ENCODE measurements at places on chromosomes 13 and 19.

DNA sequence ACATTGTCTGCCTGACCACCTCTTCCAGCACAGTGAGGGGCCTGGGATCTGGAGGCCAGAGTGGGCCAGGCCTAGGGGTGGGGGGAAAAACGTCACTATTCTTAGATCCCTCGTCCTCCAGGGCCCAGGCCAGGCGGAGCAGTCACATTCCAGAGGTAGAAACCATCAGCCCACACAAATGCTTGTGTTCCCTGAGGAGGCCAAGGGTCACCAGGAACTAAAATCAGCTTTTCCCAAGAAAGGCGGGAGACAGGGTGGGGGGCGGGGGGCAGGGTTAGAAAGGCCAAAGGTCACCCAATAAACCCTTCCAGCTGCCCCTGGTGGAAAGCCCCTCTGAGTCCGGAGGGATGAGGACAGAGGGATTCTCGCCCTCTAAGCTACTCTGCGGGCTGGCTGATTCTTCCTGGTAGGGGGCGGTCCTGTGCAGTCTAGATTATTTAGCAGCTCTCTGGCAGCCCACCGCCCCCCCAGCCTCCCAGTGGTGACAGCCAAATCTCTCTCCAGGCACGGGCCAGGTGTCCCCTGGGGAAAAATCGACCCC lies 23.5 kb upstream of the CCL25 start:
- DNase-seq: no peak

GRCh38 chr13:91546900-91547299 lies 148.5 kb downstream of the GPC5 start:
- DNase-seq: no peak

GRCh38 chr13:40255551-40255950 lies 410.9 kb downstream of the FOXO1 start:
- no peak for DNase-seq

DNA sequence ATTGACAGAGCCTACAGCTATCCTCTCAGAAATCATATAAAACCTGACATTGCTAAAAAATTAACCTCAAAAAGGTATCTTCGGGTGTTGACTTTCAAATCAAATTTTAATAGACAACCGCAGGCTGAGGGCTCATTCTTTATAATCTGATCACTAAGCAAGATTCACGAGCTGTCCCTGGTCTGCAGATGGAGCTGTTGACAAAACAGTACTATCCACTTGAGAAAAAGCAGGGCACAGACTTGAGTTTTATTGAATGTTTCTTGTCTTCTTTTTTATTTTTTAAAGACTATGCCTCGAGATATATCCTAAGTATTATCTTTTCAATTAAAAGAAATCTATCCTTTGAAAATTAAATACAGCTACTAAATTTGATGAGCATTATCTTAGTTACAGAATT lies 540.5 kb downstream of the PCDH9 start:
- no peak for DNase-seq

GRCh38 chr13:48975856-48976575 lies at the start of gene FNDC3A:
Gene FNDC3A, plus strand, starts transcription at chr13:48975912. Its CDS starts 30,279 bp downstream, at chr13:49006191.
- DNase-seq: peak; percentile 85

GRCh38 chr13:72523049-72523448 lies 204.4 kb downstream of the MZT1 start:
- DNase-seq: no peak

DNA sequence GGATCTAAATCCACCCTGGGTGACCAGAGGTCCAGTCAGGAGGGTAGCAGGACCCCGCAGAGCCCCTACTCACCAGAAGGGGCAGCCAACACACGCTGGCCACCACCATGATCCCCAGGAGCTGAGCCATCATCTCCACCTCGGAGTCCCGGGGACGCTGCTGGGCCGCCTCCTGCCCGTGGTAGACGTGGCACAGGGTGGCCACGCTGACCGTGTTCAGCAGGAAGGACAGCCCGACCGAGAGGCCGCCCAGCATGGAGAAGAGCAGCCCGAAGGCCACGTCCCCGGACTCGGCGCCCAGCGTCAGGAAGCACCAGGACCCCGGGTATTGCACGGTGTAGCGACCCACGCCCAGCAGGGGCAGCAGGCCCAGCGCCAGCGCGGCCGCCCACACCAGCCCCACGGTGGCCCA lies 6.9 kb downstream of the TBXA2R start:
- DNase-seq: no peak

DNA sequence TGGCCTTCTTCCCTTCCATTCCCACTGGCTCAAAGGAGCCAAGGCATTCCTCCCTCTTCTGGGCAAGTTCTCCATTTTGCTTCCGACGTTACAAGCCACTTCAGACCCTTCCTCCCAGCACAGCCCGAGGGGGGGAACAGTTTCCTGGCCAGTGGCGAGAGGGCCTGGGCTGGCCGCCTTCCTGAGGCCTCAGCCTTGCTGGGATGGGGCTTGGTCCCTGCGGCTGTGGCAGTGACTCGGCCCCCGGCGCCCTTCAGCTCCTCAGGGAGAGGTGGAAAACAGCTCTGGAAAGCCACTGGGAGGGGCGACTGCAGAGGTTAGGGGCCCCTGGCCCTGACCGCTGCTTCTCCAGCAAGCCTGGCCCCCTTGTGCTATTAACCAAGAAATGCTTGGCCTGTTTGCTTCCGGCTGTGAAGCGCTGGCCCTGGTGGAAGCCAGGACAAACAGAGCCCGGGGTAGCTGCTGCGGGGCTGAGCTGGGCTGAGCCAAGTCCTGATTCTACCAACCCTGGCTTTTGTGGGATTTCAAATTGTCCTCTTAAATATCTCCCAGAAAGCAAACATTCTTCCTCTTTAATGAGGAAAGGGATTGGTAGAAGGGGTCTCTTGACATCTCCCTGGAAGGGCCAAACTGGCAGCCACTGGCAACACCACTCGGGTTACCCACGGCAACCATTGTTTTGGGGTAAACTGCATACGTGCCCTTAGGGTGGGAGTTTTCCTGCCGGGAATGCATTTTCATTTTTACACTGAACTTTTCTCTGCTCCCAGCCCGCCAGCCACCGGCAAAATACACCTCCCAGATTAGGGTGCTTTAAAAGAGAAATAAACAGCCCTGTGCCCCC lies 38.7 kb downstream of the C13orf46 start:
- no peak for DNase-seq

- peak; percentile 35 for DNase-seq
Measured at GRCh38 chr13:95896301-95896700, 156.9 kb downstream of the UGGT2 start.

- peak; percentile 52 for DNase-seq
Measured at GRCh38 chr13:112619730-112620631, 32.0 kb upstream of the TUBGCP3 start.

DNA sequence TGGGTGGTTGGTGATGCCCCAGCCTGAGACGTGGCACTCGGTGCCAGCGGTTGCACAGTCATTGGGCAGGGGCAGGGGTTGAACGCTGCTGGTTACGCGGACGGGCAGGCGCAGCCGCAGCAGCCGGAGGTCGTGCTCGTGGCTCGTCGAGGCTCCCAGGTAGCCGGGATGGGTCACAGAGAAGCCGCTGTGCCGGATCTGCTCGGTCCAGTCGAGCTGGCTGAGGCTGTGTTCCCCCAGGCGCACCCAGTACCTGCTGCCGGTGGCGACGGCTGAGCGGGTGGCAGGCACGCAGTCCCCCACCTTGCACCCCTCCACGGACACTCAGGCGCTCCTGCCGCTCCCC lies 2.9 kb downstream of the KLK12 start:
- DNase-seq: no peak

GRCh38 chr13:72504131-72504841 lies 223.1 kb downstream of the MZT1 start:
- DNase-seq: peak; percentile 61

GRCh38 chr13:21012841-21013681 lies 48.3 kb downstream of the LATS2 start:
- no peak for DNase-seq

- peak; percentile 14 for DNase-seq
Measured at GRCh38 chr19:35294328-35294727, 2.4 kb downstream of the MAG start.

DNA sequence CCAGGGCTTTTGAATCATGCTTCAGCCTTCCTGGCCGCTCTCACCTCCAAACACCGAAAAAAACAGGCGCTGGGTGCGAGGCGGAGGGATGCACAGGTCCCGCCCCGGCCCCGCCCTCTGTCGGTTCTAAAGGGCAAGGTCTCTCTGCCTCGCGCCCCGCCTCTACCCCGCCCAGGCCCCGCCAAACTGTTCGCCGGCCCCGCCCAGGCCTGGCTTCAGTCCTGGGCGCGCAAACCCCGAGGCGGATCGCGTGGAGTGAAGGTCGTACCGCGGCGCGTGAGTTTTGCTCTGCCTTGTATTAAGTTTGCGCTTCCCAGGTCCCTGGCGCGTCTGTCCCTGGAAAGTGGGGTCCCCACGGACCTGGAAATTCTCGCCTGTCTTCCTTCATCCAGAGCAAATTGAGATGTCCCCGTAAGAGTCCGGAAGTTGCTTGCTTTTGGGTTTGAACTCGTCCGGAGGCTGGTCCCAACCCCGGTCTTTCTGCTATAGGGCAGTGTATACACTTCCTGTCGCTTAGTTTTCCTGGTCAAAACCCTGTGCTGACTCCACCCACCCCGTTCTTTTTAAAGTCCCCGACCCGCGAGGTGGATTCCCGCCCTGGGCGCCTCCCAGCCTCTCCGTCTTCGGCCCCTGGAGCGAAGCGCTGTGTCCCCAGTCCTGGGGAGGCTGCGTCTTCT lies 8.4 kb downstream of the ZNF808 start:
- DNase-seq: peak; percentile 83

GRCh38 chr13:80339912-80340650 lies 845 bp downstream of the SPRY2 start:
- peak; percentile 55 for DNase-seq

DNA sequence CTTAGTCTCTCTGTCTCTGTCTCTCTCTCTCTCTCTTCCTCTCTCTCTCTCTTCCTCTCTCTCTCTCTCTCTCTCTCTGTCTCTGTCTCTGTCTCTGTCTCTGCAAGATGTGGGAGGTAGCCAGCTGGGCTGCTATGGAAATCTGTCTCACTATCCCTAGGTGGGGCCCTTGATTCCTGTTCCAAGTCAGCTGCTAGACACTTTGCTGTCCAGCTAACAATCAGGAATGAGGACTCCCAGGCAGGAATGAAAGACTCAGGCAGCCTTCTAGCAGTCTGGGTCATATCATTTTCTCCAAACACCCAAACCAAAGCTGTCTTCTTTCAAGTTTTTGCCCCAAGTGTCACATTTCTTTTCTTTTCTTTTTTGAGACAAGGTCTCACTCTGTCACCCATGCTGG lies 23.2 kb downstream of the CATSPERD start:
- DNase-seq: peak; percentile 3

- DNase-seq: peak; percentile 90
Measured at GRCh38 chr13:35953537-35954206, 177.5 kb downstream of the DCLK1 start.

- no peak for DNase-seq
Measured at GRCh38 chr13:50543141-50543540, 300.4 kb downstream of the DLEU7 start.

- no peak for DNase-seq
Measured at GRCh38 chr19:4357095-4357797, 13.9 kb downstream of the MPND start.

GRCh38 chr19:3319643-3320353 lies 46.6 kb upstream of the NFIC start:
- DNase-seq: peak; percentile 25

- no peak for DNase-seq
Measured at GRCh38 chr19:33399081-33399744, 25.7 kb downstream of the CEBPG start.

- peak; percentile 99 for DNase-seq
Measured at GRCh38 chr19:11166281-11167142, 10.9 kb upstream of the SPC24 start.

DNA sequence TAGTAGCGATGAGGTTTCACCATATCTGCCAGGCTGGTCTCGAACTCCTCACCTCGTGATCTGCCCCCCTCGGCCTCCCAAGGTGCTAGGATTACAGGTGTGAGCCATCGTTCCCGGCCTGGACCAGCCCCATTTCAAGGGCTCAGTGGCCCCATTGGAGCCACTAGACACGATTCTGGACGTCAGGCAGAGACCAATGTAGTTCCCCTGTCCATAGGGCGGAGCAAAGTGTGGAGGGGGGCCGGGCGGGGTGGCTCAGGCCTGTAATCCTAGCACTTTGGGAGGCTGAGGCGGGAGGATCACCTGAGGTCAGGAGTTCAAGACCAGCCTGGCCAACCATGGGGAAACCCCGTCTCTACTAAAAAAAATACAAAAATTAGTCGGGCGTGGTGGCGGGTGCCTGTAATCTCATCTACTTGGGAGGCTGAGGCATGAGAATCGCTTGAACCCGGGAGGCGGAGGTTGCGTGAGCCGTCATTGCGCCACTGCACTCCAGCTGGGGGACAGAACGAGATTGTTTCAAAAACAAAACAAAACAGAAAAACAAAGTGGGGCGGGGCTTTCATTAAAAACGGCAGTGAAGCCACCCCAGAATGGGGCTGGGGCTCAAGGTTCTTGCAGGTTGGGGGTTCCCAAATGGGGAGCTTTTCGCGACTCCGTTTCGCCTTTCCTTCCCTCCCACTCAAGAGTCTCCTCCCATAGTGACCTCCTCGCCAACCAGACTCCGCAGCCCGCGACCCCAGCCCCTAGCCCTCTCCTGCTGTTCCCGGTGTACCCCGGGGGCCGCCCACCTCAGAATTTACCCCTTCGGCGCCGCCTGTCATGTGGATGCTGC lies 758 bp upstream of the TECR start:
- no peak for DNase-seq

DNA sequence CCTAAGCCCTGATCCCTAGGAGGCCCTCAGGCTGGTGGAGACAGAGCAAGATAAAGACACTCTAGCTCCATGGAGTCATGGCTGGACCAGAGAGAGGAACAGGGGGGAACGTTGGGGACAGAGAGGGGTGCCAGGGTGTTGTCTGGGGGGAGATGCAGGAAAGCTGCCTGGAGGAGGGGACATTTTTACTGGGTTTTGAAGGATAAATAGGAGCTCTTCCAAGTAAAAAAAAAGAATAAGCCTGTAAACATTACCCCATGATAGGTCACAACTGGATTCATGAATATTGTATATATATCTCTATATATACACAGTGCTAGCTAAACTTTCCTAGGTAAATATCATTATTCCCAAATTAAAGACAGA lies 714 bp downstream of the HSH2D start:
- DNase-seq: no peak

GRCh38 chr13:79519255-79519654 lies 38.3 kb downstream of the NDFIP2 start:
- peak; percentile 30 for DNase-seq

DNA sequence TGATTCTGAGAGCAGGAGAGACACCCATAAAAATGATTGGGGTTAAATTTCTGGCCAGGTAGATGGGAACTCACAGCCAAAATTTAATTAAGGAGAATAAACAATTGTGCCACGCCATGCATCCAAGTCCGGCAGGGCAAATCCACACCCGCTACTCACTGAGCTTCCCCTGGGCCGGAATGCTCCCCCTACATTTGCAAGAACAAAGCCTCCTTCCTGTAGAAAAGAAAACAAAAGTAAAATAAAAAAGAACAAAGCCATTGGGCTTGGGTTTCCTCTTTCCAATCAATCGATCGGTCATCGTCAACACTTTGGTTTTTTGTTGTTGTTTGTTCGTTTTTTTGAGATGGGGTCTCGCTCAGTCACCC lies 30.2 kb upstream of the TFDP1 start:
- DNase-seq: no peak

- DNase-seq: peak; percentile 21
Measured at GRCh38 chr19:40702337-40703012, 12.0 kb upstream of the NUMBL start.

- peak; percentile 93 for DNase-seq
Measured at GRCh38 chr13:35768551-35768950, 292.1 kb upstream of the MAB21L1 start.

- no peak for DNase-seq
Measured at GRCh38 chr13:66915596-66916185, 314.4 kb downstream of the PCDH9 start.

- no peak for DNase-seq
Measured at GRCh38 chr19:33826521-33826920, 29.9 kb downstream of the KCTD15 start.

All from EH (cell line).